Hypothalamus (tissue), 51 donors: ENCODE measurements at places on chromosomes 4 and X.

GRCh38 chr4:37951461-37952352, 8.5 kb upstream of the PTTG2 start:
- no peak for DNase-seq

- DNase-seq: no peak
These were observed 94.4 kb downstream of the NHSL2 start for GRCh38 chrX:72005046-72005445.

GRCh38 chr4:181855307-181855706, 387.9 kb upstream of the TENM3 start:
- no peak for DNase-seq

- no peak for DNase-seq
These were observed 491.1 kb downstream of the PACRGL start for GRCh38 chr4:21191317-21191716.

DNA sequence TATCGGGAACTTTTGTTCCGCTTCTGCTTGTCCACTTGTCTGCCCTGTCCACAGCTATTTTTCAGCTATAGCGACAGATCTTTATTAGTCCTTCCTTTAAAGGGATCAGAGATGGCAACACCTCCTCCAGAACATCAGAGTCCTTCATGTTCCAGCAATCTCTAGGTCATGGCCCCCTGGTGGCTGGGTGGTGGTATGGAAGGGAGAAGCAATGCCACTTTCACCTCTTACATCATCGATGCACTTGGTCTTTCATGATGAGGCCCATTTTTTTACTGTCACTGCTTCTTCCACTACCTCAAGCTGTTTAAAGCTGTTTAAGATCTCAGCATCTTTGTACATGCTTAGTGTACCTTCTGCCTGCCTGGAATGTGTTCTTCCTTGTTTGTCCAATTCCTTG, 106.7 kb downstream of the ARHGAP6 start:
- no peak for DNase-seq

DNA sequence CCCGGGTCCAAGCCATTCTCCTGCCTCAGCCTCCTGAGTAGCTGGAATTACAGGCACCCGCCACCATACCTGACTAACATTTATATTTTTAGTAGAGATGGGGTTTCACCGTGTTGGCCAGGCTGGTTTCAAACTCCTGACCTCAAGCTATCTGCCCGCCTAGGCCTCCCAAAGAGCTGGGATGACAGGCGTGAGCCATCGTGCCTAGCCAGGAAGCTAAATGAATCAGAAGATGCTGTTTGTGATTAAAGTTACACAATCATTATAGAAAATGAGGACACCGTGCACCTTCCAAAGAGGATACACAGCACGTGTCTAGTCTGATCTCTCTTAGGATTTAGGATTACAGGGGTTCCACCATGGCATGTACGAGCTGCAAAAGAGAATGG, 99.6 kb downstream of the DHRSX start:
- no peak for DNase-seq

GRCh38 chr4:112520598-112521122, 4.7 kb upstream of the NEUROG2 start:
- no peak for DNase-seq
